Upper lobe of right lung (tissue), 1 donor: ENCODE measurements at places on chromosomes 5 and 9. TPM values are rescaled to one million over a fixed set of nuclear protein-coding genes. Genes with fewer than 3 reads are reported as not detected.

- H3K27me3 ChIP-seq, result no peaks in the 10 kb centered on the region
- H3K36me3 ChIP-seq, result no peaks in the 10 kb centered on the region
- H3K4me1 ChIP-seq, result no peaks in the 10 kb centered on the region
- no peak for DNase-seq
- no peak overlapping the region for H3K4me3 ChIP-seq
- H3K27ac ChIP-seq, result no peak overlapping the region
Measured at GRCh38 chr9:69109152-69109551, 64.9 kb upstream of the TJP2 start.

Gene PCDHB6
- 0.75 TPM for total RNA-seq

Gene GLDC
- total RNA-seq, result 1.7 TPM

Gene FCHO2
- 83.9 TPM for total RNA-seq
